ENCODE measurements at places on chromosomes 12 and 14.

DNA sequence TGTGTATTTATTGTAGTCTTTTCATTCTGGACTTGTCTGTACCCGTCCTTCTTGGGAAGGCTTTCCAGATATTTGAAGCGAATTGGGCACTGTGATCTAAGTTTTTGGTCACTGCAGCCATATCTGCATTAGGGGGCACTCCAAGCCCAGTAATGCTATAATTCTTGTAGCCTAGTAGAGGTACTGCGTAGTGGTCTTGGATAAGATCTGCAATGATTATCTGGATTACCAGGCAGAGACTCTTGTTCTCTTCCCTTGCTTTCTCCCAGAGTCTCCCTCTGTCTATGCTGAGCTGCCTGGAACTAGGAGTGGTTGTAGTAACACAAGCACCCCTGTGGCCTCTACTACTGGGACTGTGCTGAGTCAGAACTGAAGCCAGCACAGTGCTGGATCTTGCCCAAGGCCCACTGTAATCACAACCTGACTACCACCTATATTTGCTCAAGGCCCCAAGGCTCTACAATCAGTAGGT lies 30.0 kb downstream of the SLC38A2 start:
- DNase-seq = peak; percentile 45

GRCh38 chr12:101697197-101697929 lies at the start of gene CHPT1:
Gene CHPT1, plus strand, starts transcription at chr12:101697640. Its CDS starts 222 bp downstream, at chr12:101697862.
- peak; percentile 68 for DNase-seq

GRCh38 chr12:131454418-131455217 lies 256.3 kb upstream of the SFSWAP start:
- DNase-seq = no peak

GRCh38 chr14:31270196-31270772 lies 62.7 kb upstream of the HECTD1 start:
- no peak for DNase-seq

DNA sequence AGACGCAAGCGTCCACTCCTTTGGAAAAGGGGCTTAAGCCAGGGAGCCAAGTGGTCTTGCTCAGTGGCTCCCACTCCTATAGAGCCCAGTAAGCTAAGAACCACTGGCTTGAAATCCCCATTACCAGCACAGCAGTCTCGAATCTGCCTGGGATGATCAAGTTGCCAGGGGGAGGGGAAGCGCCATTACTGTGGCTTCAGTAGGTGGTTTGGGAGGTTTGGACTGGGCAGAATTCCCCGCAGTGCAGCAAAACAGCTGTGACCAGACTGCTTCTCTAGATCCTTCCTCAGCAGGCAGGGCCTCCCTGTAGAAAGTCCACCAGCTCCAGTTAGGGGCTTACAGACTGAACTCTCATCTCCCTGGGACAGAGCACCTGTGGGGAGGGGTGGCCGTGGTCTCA lies 115.4 kb downstream of the TMEM117 start:
- DNase-seq = no peak
